ENCODE measurements at places on chromosomes 13 and 19.

DNA sequence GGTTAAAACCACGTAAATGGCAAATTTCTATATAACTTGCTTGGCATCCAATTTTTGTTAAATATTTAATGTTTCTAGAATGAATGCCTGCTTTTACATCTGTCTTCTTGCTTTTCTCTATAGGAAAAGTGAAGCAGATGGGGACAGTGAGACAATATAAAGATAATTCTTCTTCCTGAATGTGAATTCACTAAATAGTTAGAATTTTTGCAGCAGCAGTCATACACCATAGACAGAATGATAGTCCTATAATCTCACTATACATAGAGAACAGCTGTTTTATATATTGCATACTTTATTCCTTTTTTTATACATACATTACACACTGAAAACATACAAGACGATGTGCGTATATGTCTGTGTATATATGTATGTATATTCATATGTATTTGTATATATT is 1127.3 kb downstream of the PCDH9 start:
- DNase-seq = peak; percentile 63

DNA sequence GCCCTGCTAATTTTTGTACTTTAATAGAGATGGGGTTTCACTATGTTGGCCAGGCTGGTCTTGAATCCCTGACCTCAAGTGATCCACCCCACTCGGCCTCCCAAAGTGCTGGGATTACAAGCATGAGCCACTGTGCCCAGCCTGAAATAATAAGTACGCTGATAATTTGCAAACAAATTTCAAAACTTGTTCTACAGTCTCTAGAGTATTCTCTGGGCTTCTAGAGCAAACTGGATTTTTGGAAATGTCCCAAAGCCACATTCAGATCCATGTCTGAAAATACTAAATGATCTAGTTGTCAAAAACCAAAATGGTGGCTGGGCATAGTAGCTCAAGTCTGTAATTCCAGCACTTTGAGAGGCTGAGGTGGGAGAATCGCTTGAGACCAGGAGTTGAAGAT is 39.9 kb upstream of the PSPC1 start:
- DNase-seq = no peak

GRCh38 chr13:23922005-23922932 is 25.0 kb upstream of the C1QTNF9B start:
- DNase-seq = peak; percentile 25

- no peak for DNase-seq
These were observed 540 bp upstream of the USE1 start for GRCh38 chr19:17214508-17215126.

DNA sequence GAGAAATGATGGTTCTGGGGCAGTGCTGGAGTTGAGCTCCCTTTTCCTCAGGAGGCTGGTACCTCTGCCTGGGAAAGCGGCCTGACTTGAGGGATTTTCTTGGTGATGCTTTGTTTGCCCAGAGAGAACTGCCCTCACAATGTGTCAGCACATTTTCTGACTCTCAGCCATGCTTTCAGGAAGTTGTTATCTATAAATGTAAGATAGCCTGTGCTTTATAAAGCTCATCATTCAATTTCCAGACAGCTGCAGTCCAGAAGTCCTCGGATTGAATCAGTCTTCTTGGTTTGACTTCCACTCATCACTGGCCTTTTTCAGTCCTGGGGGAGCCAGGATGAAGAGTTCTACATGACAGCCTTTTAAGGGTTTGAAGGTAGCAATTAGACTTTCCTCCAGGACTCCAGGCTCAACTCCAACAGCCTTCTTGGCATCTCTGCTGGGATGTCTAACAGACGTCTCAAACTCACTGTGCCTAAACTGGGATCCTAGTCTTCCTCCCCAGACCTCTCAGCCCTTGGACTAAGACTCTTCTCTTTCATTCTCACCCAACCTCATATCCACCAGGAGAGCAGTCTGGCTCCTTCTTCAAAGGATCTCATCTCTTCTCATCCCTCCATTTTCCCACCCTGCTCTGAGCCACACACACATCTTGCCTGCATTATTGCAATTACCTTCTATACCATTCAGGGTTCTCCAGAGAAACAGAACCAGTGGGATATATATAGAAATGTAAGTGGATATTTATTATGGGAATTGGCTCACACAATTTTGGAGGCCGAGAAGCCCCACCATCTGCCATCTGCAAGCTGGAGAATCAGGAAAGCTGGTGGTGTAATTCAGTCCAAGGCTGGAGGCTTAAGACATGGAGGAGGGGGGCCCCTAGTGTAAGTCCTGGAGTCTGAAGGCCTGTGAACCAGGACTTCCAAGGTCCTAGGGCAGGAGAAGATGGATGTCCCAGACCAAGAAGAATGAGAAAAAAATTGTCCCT is 13.1 kb downstream of the ERICH6B start:
- no peak for DNase-seq

GRCh38 chr19:51471527-51471926 is 6.8 kb upstream of the CEACAM18 start:
- no peak for DNase-seq
